ENCODE measurements at places on chromosomes 16 and 17.

GRCh38 chr16:3047387-3047720 lies 993 bp downstream of the MMP25 start:
- DNase-seq, result no peak

DNA sequence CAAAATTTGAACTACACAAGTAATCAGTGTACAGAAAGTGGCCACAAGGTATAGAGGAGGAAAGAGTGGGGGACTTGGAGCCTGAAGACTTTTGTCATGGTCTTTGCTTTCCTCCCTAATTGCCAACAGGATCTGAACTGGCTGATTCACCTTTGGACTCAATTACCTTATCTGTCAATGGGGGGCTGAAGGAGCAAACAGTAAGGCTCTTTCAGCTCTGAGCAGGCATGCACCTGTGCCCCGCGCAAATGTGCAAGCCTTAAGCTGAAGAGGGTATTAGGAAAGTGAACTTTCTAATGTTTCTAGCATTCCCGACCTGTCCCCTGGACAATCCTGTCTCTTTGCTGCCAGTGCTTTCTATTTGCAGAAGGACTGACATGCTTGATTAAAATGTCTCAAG lies 302.7 kb downstream of the CA10 start:
- DNase-seq, result no peak

DNA sequence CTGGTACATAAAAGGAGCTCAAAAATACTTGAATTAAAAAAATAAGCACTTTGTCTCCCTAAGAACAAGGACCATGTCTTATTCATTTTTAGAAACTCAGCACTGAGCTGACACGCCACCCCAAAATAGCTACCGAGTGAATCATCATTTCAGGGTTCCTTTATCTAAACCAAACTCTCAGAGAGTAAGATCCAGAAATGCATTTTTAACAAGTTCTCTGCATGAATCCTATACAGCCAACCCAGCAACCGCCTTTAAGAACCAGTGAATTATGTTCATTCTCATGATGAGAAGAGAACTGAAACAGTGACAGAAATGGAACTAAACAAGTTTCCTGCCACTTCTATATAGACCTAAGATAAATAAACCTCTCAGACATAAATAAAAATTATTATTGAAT lies 8.7 kb downstream of the C16orf87 start:
- DNase-seq, result no peak

DNA sequence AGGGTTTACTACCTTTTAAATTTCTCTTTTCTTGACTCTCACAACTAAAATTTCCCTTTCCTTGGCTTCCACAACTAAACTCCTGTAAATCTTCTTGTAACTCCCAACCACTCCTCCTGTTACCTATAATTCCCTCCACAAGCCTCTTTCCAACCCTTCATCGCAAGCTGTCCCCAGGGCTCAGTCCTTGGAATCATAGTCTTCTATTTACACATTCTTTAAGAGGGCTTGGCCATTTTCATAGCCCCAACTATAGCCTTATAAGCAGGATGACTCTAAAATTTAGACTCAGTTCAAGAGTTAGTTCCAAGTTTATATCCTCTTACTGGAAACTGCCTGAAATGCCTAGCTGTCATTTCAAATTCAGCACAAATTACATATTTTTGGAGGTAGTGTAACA lies 23.9 kb downstream of the GLG1 start:
- DNase-seq, result no peak

GRCh38 chr17:76537288-76537577 lies 276 bp downstream of the CYGB start:
- DNase-seq, result no peak

DNA sequence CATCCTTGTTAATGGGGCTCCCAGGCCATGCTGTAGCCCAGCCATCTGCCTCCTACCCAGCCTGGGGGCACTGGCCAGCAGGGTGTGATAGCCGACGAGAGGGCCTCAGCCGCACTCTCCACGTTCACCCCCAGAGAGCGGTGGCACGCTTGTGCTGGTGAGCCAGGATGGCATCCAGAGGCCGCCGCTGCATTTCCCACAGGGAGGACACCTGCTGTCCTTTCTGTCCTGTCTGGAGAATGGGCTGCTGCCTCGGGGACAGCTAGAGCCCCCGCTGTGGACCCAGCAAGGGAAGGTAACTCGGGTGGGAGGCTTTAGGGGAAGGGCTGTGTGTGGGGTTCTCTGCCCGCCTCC lies 27.4 kb downstream of the SGSM2 start:
- DNase-seq, result no peak

- no peak for DNase-seq
Observed at GRCh38 chr17:13154398-13154797, 136.6 kb upstream of the ELAC2 start.

- DNase-seq, result no peak
Observed at GRCh38 chr16:2253293-2253692, 1.9 kb upstream of the ECI1 start.

DNA sequence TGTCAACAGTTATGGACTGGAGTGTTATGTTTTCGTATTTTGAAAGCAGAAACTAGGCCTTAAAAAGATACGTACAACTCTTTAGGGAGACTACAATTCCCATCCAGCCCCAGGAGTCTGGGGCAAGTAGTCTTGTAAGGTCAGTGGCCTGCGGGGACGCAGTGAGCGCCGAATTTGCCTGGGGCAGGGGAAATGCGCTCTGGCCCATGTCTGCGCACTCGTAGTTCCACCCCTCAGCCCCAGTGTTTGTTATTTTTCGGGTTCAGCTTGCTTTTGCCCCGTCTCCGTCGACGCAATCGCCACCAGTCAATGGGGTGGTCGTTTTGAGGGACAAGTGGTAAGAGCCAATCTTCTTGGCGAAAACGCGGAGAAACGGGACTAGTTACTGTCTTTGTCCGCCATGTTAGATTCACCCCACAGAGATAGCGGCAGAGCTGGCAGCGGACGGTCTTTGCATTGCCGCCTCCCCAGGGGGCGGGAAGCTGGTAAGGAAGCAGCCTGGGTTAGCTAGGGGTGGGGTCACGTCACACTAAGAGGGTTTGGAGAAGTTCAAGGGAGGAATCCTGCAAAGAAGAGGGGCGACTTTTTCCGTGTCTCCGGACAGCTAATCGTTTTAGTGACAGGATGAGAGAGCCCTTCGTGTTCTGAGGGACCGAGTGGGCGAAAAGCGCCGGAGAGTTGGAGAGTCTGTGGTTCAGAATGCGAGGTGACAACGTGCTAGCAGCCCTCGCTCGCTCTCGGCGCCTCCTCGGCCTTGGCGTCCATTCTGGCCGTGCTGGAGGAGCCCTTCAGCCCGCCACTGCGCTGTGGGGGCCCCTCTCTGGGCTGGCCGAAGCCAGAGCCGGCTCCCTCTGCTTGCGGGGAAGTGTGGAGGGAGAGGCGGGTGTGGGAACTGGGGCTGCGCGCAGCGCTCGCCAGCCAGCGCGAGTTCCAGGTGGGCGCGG lies 1.1 kb upstream of the BRCA1 start:
- DNase-seq, result no peak

DNA sequence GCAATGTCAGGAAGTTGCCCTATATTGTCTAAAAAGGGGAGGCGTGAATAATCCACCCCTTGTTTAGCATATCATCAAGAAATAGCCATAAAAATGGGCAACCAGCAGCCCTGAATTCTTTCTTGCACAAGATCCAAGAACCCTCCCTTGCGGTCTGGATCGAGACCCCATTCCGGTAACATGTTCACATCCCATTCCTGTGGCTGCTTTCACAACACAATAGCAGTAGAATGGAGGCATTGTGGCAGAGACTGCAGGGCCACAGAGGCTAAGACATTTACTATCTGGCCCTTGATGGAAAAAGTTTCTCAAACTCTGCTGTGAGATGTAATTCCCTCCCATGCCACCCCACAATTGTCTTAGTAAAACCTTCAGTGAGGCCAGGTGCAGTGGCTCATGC lies 73.2 kb downstream of the RMI2 start:
- no peak for DNase-seq

- no peak for DNase-seq
Observed at GRCh38 chr17:21458054-21458453, 81.9 kb downstream of the KCNJ12 start.

- DNase-seq, result no peak
Observed at GRCh38 chr16:15924996-15925395, 24.4 kb upstream of the ABCC1 start.

DNA sequence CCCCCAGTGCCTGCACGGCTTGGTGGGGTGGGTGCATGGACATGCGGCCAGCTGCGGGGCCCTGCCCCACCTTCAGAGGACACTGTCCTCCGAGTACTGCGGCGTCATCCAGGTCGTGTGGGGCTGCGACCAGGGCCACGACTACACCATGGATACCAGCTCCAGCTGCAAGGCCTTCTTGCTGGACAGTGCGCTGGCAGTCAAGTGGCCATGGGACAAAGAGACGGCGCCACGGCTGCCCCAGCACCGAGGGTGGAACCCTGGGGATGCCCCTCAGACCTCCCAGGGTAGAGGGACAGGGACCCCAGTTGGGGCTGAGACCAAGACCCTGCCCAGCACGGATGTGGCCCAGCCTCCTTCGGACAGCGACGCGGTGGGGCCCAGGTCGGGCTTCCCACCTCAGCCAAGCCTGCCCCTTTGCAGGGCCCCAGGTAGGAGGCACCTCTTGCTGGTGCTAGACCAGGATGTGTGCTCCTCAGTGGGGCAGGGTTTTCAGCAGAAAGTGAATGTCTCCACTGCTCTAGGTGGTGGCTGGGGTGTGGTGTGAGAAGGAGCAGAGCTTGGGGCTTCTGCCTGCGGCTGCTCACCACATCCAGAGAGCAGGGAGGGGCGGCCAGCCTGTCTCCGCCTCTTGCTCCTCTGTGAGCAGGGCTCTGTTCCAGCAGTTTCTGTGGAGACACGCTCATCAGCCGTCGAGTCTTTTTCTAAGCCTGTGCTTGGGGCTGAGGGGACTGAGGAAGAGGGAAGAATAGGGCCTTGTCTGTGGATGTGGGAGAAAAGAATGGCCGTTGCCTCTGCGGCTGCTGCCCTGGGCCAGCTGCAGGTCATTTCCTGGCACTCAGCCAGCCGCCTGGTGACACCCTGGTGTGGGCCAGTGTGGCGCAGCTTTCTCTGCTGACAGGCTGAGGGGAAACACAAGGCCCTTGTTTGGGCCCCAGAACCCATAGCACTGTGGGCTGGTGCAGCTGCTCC lies 2.2 kb downstream of the ZNF276 start:
- no peak for DNase-seq

- no peak for DNase-seq
Observed at GRCh38 chr17:77772899-77773358, 185.6 kb upstream of the TNRC6C start.

- DNase-seq, result no peak
Observed at GRCh38 chr16:80002261-80002660, 401.7 kb upstream of the MAF start.

DNA sequence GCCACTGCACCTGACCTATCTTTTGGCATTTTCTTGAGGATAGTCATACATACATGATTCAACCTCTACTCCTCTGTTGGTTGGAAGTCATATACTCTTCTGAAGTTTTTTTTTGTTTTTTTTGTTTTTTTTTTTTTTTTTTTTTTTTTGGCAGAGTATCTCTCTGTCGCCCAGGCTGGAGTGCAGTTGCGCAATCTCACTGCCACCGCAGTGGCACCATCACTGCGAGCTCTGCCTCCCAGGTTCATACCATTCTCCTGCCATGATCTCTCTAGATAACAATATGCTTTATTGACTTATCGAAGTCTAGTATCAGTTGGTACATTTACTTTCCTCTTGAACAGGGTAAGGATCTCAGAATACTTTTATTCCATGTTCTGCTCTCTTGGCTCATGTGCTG lies 224.2 kb upstream of the WSCD1 start:
- DNase-seq, result no peak

DNA sequence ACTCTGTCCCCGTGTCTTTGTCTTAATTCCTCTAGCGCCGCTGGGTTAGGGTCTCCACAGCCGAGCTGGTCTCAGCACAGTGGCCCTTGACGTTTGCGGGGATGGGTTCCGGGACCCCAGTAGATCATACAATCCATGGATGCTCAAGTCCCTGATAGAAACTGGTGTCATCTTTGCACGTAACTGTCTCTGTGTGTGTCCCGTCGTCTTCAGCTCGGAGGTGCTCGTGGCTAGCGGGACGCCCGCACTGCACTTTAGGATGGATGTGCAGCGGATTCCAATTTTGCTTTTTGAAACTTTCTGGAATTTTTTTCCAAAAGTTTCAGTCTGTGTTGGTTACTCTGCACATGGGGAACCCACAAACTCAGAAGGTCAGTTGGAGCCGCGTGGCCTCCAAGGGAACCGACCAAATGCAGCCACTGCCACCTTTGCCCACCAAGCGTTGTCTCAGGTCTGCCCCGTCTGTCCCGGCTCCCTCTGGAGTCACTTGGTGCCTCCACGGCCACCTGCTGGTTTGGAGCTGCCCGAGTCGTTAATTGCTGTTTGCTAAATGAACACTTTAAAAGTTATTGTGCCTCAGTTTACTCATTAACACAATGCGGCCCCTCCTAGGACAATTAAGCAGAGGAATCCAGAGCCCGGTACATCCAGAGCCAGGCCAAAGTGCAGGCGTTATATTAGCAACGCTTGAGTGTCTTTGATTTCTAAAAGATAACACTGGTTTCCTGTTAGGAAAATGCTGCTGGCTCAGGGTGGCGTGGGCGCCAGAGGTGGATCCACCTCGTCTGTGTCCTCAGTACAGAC lies 5.3 kb upstream of the DPEP1 start:
- DNase-seq, result no peak

GRCh38 chr17:4858068-4858881 lies 25.1 kb downstream of the MINK1 start:
- DNase-seq, result no peak

DNA sequence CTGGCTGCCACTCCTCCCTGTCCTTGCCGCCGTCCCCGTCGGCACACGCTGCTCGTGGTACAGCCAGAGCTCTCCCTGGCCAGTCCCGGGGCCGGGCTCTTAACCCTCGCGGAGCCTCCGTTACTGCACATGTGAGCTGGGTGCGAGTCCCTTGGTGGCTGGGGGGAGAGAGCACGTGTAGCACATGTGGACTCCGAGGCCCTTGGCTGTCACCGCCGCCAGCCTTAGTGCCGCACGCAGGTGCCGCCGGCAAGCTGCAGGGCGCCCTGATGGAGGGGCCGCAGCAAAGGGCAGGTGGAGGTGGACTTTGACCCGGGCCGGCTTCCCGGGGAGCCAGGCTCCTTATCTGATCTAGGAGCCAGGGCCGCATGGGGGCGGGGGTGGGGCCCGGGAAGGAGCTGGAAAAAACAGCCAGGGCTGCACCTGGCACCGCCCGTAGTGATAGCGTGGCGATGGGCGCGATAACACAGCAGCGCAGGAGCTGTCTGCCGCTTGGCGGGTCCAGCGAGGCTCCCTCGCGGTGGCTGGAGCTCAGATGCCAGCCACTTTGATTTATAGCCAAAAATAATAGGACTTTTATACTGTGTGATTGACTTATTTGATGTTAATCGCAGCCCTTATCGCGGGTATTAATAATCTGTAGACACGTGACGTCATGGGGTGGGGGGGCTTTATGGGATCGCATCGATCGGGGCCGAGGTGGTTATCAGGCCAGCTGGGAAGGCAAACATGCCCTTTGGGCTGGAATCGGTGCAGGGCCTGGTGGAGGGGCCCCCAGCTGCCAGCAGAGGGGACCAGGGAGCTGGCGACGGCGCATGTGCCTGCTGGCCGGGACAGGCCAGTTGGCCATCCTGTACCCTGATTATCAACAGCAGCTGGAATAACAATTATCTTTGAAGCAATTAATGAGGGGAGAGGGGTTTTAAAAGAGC lies 35.1 kb downstream of the ZFPM1 start:
- no peak for DNase-seq

- DNase-seq, result no peak
Observed at GRCh38 chr16:31092330-31092729, 2.3 kb downstream of the VKORC1 start.
